ENCODE measurements at places on chromosomes 12 and 14.
A peak's percentile ranks its signal among the peaks of the same experiment; 100 is the strongest.

DNA sequence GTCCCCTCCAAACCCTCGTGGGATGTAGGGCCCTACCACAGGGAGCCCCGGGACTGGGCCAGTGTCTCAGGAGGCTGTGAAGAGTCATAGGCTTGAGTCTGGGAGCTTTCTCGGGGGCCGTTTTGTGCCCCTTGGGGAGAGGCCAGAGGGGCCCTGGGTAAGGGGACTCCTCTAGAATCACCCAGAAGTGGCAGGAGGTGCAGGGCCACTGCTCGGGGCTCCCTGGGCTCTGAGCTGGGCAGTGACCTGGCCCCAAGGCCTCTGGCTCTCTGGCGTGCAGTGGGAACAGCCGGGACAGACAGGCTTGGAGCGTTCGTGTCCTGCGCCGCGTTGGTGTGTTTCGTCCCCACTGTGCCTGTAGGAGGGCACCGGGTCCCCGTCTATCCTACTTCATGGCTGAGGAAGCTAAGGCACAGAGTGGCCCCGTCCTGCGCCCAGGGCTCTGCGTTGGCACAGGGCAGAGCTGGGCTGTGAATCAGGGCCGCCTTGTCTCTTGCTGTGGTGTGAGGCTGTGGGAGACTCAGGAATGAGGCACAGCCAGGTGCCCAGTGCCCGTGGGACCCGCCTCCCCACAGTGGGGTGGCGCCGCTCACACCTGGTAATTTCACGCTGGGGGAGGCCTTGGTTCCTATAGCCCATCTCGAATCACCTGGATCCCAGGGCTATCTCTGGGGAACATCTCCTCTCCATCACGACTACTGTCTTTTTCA, 23.8 kb upstream of the KIF26A start:
- H3K36me3 ChIP-seq = no peaks in the 10 kb centered on the region
- no peaks in the 10 kb centered on the region for H3K4me1 ChIP-seq
- no peak overlapping the region for H3K4me3 ChIP-seq
- peaks cover 20% of the 10 kb centered on the region for H3K27me3 ChIP-seq
- H3K27ac ChIP-seq = no peak overlapping the region

GRCh38 chr12:105982022-105982421, 156.7 kb downstream of the NUAK1 start:
- DNase-seq = no peak
- H3K36me3 ChIP-seq = no peaks in the 10 kb centered on the region
- H3K27me3 ChIP-seq = peaks cover 4% of the 10 kb centered on the region

GRCh38 chr12:44389896-44390295, 486.2 kb downstream of the NELL2 start:
- H3K27me3 ChIP-seq = no peaks in the 10 kb centered on the region
- H3K27ac ChIP-seq = no peak overlapping the region
- H3K4me3 ChIP-seq = no peak overlapping the region
- no peaks in the 10 kb centered on the region for H3K4me1 ChIP-seq
- no peak for DNase-seq

- H3K27ac ChIP-seq = no peak overlapping the region
- no peaks in the 10 kb centered on the region for H3K4me1 ChIP-seq
- no peaks in the 10 kb centered on the region for H3K36me3 ChIP-seq
- no peak overlapping the region for H3K4me3 ChIP-seq
Measured at GRCh38 chr12:2495417-2496112, 299.2 kb upstream of the FKBP4 start.

DNA sequence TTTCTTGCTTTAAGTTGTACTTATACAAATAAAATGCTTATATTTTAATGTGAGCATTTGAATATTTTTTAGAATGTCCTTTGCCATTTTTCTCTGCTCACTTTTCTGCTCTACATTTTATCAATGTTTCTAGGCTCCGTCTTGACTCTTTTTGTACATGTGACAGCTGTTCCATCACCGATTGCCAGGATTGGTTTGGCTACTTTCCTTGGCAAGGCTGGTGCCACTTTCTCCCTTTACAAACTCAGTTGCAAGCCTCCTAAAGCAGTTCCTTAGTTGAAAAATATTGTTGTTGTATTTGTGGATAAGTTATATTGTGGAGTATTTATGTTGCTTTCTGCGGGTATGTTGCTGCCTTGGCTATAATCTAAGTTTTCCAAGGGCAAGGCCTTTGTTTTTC, 63.4 kb downstream of the DACT1 start:
- no peak overlapping the region for H3K4me3 ChIP-seq
- H3K36me3 ChIP-seq = no peaks in the 10 kb centered on the region
- H3K4me1 ChIP-seq = no peaks in the 10 kb centered on the region
- H3K27ac ChIP-seq = no peak overlapping the region
- no peak for DNase-seq

DNA sequence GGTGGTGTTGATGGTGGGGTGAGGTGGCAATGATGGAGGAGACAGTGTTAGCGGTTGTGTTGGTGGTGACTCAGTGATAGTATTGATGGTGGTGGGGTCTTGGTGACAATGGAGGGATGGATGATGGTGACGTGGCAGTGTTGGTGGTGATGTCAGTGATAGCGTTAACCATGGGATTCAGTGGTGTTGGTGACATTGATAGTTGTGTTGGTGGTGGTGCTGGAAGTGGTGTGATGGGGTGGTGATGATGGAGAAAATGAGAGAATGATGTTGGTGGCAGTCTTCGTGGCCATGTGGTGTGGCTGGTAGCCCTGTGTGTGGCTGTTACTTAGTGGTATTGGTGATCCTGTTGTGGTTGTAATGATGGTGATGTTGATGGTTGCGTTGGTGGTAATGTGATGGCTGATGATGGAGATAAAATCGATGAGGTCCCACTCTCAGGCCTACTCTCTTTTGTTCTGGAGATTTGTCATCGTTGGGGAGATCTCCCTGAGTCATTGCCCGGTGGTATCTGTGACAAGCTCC, 2.6 kb downstream of the DTX1 start:
- no peak overlapping the region for H3K27ac ChIP-seq
- H3K4me1 ChIP-seq = peaks cover 2% of the 10 kb centered on the region
- peak; percentile 36 for DNase-seq
- H3K4me3 ChIP-seq = no peak overlapping the region
- H3K27me3 ChIP-seq = peaks cover 1% of the 10 kb centered on the region
- no peaks in the 10 kb centered on the region for H3K36me3 ChIP-seq

DNA sequence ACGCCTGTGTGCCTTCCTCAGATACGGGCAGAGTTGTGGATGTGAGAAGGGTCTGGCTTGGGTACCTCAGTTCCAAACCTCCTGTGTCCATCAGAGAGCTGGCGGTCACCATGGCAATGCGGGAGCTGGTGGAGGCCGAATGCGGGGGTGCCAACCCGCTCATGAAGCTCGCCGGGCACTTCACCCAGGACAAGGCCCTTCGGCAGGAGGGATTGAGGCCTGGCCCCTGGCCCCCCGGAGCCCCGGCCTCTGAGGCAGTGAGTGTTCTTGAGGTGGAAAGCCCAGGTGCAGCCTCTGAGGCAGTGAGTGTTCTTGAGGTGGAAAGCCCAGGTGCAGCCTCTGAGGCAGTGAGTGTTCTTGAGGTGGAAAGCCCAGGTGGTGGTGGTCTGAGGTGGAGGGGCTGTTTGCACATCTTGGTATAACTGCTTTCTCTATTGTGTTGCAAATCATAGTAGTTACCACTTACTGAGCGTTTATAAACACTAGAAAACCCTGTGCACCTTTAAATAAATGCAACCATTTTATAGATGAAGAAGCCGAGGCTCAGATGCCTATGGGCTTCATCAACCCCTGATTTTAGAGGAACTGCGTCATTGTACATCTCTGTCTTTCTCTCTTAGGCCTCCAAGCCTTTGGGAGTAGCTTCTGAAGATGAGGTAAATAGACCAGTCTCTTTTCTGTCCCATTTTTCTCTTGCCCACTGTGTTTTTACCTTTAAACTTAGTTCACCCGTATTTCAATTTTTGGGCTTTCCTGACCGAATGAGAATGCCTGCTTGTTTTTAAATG, 976 bp downstream of the PEX5 start:
- H3K36me3 ChIP-seq = peaks cover 40% of the 10 kb centered on the region
- peak; percentile 21 for DNase-seq
- H3K4me3 ChIP-seq = peak overlapping the region; percentile 88

GRCh38 chr14:94685166-94685581, 73.0 kb downstream of the SERPINA3 start:
- H3K27ac ChIP-seq = no peak overlapping the region
- no peaks in the 10 kb centered on the region for H3K4me1 ChIP-seq
- no peaks in the 10 kb centered on the region for H3K36me3 ChIP-seq
- H3K27me3 ChIP-seq = peaks cover 12% of the 10 kb centered on the region
- no peak for DNase-seq

GRCh38 chr12:108377260-108377659, 38.1 kb upstream of the CMKLR1 start:
- peaks cover 1% of the 10 kb centered on the region for H3K27me3 ChIP-seq
- H3K27ac ChIP-seq = no peak overlapping the region
- peaks cover 2% of the 10 kb centered on the region for H3K36me3 ChIP-seq
- H3K4me1 ChIP-seq = no peaks in the 10 kb centered on the region
- DNase-seq = no peak
- no peak overlapping the region for H3K4me3 ChIP-seq

- H3K4me1 ChIP-seq = peaks cover 10% of the 10 kb centered on the region
- H3K36me3 ChIP-seq = no peaks in the 10 kb centered on the region
- peaks cover 50% of the 10 kb centered on the region for H3K27me3 ChIP-seq
- H3K4me3 ChIP-seq = no peak overlapping the region
- no peak for DNase-seq
Measured at GRCh38 chr12:76876696-76877229, 2.1 kb downstream of the CSRP2 start.

GRCh38 chr12:123905319-123905925, 67.2 kb downstream of the CCDC92 start:
- H3K4me1 ChIP-seq = peaks cover 13% of the 10 kb centered on the region
- peaks cover 2% of the 10 kb centered on the region for H3K27me3 ChIP-seq
- no peaks in the 10 kb centered on the region for H3K36me3 ChIP-seq
- no peak overlapping the region for H3K27ac ChIP-seq
- peak; percentile 76 for DNase-seq

GRCh38 chr14:90815572-90815821, 733 bp downstream of the TTC7B start:
- no peaks in the 10 kb centered on the region for H3K36me3 ChIP-seq
- peak overlapping the region; percentile 57 for H3K4me3 ChIP-seq
- peaks cover 14% of the 10 kb centered on the region for H3K27me3 ChIP-seq
- no peak overlapping the region for H3K27ac ChIP-seq
- H3K4me1 ChIP-seq = peaks cover 8% of the 10 kb centered on the region

DNA sequence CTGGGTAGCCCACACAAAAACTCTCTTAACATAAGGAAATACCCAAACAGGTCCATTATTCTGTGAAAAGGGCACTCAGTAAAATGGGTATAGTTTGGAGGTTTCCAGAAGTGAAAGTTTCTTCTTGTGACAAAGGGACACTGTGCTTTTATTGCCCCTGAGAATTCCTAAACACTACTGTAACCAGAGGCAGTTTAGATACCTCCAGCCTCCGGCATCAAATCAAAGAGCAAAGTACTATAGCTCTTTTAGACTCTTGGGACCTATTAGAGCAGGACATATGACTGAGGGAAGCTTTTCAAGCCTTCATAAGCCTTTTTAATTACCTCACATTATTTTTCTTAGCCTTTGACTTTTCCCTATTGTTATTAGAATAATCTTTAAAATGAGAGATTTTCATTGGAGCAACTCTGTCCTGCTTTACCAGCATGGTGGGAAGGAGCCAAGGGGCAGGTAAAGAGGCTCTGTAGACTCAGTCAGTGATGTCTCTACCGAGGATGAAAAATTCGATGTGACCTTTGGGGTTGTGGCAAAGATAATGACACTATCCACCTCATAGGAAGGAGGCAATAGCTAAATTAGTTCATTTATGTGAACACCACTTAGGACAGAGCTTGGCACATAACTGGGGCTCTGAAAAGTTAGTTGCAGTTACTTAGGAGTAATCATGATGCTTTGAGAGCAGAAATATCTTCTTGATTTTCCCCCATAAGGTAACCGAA, 85.1 kb downstream of the IFNG start:
- H3K4me1 ChIP-seq = peaks cover 26% of the 10 kb centered on the region
- H3K27me3 ChIP-seq = no peaks in the 10 kb centered on the region
- H3K36me3 ChIP-seq = peaks cover 1% of the 10 kb centered on the region
- no peak overlapping the region for H3K4me3 ChIP-seq

- no peak overlapping the region for H3K4me3 ChIP-seq
- H3K4me1 ChIP-seq = no peaks in the 10 kb centered on the region
- no peak overlapping the region for H3K27ac ChIP-seq
Measured at GRCh38 chr12:92628476-92628875, 74.3 kb upstream of the PLEKHG7 start.

- no peaks in the 10 kb centered on the region for H3K4me1 ChIP-seq
- no peak overlapping the region for H3K4me3 ChIP-seq
- no peak overlapping the region for H3K27ac ChIP-seq
Measured at GRCh38 chr12:106097011-106097410, 41.7 kb downstream of the NUAK1 start.

GRCh38 chr12:130339951-130340350, 2.3 kb downstream of the PIWIL1 start:
- H3K4me3 ChIP-seq = no peak overlapping the region
- no peaks in the 10 kb centered on the region for H3K36me3 ChIP-seq
- H3K27ac ChIP-seq = no peak overlapping the region

DNA sequence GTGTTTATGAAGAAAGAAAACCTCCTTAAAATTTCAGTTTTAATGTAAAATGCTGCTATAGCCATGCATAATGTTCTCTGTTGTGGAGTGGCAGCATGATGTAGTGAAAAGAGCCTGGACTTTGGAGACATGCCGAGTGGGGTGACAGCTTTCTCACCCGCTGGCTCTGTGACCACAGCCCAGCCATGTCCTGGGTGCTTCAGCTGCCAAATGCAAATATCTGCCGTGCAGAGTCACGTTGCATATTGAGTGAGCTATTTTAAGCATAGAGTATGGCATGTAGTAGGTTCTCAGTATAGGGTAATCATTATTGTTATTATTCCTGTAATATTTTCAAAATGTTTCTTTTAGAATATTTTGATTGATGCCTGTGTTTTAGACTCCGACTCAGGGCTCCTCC, 15.5 kb upstream of the TCTN2 start:
- DNase-seq = no peak
- H3K36me3 ChIP-seq = peaks cover 47% of the 10 kb centered on the region
- no peaks in the 10 kb centered on the region for H3K27me3 ChIP-seq
- peaks cover 6% of the 10 kb centered on the region for H3K4me1 ChIP-seq
- H3K27ac ChIP-seq = no peak overlapping the region

DNA sequence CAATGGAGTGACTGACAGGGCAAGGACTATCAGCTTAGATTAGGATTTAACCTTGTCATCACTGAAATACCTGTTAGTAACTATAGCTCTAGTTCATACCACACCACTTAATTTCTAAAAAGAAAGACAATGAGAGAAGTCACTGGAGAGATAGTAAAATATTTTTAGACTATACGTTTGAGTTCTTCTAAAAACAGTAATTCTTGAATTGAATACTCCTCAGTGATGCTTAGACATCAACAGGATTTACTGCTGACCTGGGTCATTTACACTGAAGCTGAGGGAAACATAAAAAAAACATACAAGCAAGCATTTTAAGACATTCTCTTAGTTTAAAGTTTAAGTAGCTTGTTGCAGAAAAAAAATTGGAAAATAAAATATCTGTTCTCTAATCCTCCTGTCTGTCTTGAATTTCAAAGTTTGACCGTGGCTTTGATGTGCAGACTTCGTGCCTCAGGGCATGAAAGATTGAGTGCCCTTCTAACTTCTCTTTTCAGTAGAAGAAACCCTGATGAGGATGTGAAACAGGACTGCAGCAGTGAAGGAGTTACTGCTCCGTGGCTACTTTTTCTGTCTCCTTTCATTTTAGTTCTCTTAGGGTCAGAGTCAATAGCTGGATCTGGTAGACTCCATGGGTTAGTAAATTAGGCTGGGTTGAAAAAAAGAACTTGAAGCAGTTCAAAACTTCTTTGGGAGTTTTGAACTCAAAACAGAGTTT, 172.2 kb downstream of the PTPRO start:
- H3K36me3 ChIP-seq = no peaks in the 10 kb centered on the region

- H3K27ac ChIP-seq = no peak overlapping the region
- H3K27me3 ChIP-seq = no peaks in the 10 kb centered on the region
- H3K4me3 ChIP-seq = no peak overlapping the region
- no peaks in the 10 kb centered on the region for H3K4me1 ChIP-seq
- H3K36me3 ChIP-seq = no peaks in the 10 kb centered on the region
Measured at GRCh38 chr12:127485528-127485927, 781.4 kb upstream of the TMEM132C start.
